Fibroblast of gingiva (primary cell): ENCODE measurements at places on chromosomes 3 and 15.
A peak's percentile ranks its signal among the peaks of the same experiment; 100 is the strongest.

GRCh38 chr15:83300826-83301225 is 16.4 kb upstream of the BNC1 start:
- DNase-seq = no peak

DNA sequence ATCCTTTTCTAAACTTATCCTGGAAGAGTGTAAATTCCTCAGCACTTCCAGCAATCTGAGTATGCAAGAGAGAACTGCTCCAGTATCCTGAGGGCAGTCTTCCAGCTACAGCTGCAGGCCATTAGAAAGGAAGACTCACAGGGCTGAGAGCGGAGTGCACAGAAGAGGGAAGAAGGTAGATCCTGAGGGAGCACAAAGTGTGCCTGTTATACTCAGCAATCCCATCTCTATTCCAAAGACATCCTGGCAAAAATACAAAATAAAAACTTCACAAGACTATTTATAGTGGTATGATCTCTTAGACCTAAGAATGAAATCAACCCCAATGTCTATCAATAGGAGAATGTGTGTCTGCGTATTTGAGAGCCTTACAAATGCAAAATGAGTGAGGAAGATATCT is 292.0 kb downstream of the ZIC1 start:
- DNase-seq = peak; percentile 33

DNA sequence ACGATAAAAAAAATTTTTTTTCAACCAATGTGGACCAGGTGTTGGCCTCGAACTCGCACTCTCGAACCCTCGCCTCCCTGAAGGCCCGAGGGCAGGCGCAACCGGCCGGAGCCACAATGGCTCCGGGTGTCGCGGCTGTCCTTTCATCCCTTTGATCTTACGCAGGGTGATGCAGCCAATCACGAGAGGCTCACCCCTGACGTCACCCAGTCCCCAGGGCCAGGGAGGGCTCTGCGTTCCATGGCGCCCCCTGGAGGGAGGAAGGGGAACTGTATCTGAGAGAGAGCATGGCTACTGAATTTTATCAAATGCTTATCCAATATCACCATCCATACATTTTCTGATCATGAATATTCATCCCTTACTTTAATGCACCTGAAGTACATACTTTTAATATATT is 15.4 kb upstream of the GMNC start:
- no peak for DNase-seq

- DNase-seq = no peak
These were observed 5.3 kb downstream of the PLA2G4D start for GRCh38 chr15:42088801-42089640.

DNA sequence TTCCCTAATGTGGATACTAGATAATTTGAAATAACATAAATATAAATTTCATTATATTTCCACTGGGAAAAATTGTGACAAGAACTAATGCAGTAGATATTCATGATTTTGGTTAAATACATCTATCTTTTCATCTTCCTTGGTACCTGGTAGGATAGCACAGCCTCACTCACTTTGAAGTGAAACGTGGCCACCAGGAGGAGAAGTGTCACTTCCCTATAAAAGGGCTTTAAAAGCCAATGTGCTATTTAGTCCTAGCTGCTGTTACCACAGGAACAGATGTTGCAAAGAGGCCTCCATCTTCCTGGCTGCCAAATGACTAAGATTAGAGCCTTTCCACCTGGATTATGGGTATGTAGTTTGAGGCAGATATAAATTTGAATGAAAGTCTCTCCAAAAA is 140.0 kb downstream of the PLOD2 start:
- DNase-seq = no peak

DNA sequence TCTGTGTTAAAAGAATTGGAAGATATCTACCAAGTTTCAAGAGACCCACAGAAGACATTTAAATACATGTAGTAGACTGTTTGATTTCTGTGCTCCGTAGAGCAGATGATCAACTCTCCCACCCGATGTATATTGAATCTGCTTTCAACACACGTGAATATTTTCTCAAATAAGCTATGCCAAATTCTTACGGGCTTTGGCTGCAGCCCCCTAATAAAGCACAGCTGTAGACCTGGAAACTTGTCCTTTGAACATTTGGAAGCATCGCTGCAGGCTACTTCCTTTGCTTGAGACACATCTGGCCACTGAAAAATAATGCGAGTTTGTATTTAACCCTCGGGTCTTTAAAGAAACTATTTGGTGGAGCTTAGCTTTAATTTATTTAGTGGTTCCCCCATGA is 98.3 kb upstream of the SELENOK start:
- no peak for DNase-seq

- peak; percentile 65 for DNase-seq
These were observed 48.3 kb downstream of the MAP6D1 start for GRCh38 chr3:183777016-183777618.

GRCh38 chr3:135440746-135441145 is 524.8 kb upstream of the PPP2R3A start:
- no peak for DNase-seq

GRCh38 chr3:36774052-36774451 is 9.7 kb upstream of the DCLK3 start:
- peak; percentile 26 for DNase-seq

DNA sequence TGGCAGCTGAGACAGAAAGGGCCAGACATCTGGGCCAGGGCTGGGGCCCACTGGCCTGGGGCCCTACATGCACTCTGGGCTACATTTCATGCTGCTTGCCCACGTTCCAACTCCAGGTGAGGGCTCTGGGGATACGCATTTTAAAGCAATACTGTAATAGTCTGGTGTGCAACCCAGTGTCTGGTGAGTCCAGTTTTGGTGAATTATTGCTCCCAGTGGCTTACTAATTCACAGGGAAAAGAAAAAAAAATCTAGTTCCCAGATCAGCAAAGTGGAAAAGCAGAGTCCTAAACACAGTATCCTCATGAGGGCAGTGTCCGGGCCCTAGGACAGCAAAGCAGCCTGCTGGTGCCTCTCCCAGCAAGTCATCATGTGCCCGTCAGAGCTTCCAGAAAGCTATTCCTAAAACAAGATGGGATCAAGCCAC is 82.4 kb downstream of the CCNL1 start:
- peak; percentile 84 for DNase-seq

DNA sequence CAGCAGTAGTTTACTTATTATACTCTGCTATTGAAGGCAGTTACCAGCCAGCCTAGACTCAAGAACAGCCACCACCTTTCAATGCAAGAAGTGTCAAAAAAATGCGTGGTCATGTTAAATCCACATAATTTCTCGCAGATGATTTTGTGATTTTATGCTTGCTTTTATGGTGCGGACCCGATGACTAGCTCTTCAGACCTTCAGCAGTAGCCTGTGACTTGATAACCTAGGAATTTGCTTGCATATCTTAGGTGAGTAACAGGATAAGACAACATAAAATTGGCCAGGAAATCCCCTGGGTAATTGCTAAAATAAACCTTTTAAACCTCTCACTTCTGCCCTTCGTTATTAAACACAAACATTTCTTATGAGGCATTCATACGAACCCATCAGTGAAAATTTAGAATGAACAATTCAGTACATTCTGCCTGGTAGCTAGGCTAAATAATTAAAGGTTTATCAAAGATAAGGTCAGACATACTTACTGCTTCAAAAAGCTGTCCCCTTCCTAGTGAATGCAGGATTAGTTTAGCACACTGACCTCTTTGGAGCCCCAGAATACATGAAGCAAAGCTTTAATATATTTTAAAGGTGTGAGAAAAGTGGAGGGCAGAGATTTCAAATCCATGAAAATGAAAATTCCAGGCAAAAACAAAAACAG is 798.8 kb downstream of the OTOL1 start:
- DNase-seq = peak; percentile 66
